Fibroblast of skin of right quadriceps (primary cell): ENCODE measurements at places on chromosomes 7 and 10.

DNA sequence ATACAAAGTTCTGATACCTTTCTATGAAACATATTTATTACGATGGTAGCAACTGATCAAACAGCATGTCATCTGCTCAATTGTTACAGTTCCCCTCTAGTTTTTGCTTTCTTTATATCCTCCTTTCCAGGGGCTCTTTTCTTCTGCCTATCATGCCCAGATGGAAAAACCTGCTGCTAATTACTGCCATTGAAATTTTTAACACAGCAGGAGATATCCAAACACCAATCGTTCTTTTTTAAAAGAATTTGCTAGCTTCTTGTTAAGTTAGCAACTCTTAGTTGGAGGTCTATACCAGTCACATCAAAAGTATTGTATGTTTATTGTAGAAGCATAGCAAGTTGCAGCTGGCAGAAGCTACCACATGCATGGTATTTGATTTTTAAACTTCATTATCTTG lies 768.5 kb downstream of the NXPH1 start:
- no peak for DNase-seq

- no peak for DNase-seq
Measured at GRCh38 chr10:113754125-113754524, 2.6 kb downstream of the PLEKHS1 start.

DNA sequence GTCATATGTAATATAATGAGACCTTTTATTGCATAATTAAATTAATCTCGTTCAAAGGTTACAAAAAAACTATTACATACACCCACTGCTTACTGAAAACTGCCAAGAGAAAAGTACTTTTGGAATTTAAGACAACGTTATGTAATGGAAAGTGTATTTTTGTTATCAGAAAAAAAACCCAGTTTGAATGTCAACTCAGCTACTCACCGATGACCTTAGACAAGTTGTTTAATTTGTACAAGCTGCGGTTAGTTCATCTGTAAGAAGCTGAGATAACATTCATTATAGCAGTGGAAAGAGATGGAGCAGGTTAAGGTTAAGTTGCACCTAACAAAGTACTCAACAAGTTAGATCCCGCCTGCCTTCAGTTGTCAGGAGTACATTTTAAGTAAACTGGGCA lies 1.1 kb downstream of the PSMA2 start:
- no peak for DNase-seq

DNA sequence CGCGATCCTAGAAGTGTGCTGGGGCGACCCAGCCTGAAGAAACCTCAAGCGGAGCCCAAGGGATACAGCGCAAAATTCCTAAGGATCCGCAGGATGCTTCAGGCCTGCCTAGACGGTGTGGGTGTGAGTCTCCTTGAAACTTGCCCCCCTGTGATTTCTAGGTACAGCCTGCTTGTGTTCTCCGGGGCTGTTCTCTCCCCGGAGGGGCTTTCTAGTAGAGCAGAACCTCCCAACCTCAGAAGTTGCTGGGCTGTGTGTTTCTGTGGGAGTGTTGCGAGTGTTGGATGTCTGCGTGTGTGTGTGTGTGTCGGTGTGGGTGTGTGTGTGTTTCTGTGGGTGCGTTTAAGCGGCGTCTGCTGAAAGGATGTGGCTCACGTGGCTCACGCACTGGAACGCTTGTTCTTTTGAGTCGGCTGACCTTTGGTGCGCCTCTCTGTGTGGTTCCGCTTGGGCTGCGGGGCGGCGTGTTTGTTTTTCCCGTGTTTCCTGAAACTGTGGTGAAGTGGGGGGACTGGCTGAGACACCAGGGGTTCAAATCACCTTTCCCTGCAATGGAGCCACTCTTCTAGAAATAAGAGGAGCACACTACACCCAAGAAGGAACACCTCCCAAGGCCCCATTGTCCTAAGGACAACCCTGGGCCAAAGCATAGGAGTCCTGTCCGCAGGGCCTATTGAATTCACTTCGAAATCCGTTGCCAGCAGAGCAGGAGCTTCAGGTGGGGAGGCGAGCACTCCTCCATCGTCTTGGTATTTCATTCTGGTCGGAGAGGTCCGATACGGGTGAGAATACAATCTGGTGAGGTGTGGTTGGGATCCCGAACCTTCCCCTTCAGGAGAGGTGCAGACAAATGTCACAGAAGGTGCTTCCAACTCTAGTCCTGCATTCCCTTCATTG lies 25.1 kb upstream of the ZNF273 start:
- DNase-seq, result no peak

GRCh38 chr10:68221196-68221595 lies 10.7 kb downstream of the ATOH7 start:
- DNase-seq, result peak; percentile 7

GRCh38 chr10:132130286-132131265 lies 56.2 kb upstream of the DPYSL4 start:
- DNase-seq, result no peak

GRCh38 chr7:128307061-128307460 lies 36.6 kb downstream of the RBM28 start:
- DNase-seq, result no peak
